Activated CD8-positive, alpha-beta memory T cell treated with anti-CD3 and anti-CD28 coated beads, Interleukin-2, amount 50 U/mL, for 48 hours (primary cell): ENCODE measurements at places on chromosomes 7 and 10.

GRCh38 chr7:79227044-79227443 is 226.4 kb downstream of the MAGI2 start:
- DNase-seq: no peak

- DNase-seq: no peak
Measured at GRCh38 chr10:24931236-24931635, 21.2 kb downstream of the PRTFDC1 start.

GRCh38 chr7:20112696-20113095 is 104.5 kb downstream of the MACC1 start:
- no peak for DNase-seq

DNA sequence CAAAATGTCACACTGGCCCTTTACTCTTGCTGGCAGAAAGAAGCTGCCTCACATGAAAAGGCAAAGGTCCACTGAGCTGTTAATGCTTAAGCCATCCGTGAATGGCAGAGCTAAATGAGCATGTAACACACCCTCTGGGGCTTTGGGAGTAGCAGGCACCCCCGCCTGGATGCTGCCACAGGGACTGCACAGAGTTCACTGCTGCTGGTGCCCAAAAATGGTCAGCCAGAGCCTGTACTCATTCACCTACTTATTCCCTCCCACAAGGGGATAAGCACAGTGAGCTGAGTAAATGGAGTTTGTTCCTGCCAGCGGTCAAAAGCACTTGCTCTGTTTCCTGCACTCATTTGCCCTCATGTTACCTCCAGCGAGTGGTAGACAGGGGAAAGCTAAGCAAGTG is 374.0 kb upstream of the STEAP1 start:
- DNase-seq: no peak

- no peak for DNase-seq
Measured at GRCh38 chr10:43839973-43840372, 191.3 kb upstream of the ZNF32 start.

DNA sequence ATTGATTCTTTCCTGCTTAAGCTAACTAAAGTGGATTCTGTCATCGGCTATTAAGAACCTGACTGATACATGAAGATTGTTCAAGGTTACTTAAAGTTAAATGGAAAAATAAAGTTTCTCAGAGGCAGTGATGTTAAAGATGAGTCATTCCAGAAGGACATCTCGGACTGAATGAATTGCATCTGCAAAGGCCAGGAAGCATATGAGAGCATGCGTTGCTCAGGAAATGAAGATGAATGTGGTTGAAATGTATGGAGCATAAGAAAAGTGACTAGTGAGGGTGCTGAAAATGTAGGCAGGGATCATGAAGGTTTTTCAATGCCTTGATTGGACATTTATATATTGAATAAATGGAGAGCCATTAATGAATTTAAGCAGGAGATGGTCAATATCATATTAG is 133.9 kb upstream of the GHITM start:
- no peak for DNase-seq

DNA sequence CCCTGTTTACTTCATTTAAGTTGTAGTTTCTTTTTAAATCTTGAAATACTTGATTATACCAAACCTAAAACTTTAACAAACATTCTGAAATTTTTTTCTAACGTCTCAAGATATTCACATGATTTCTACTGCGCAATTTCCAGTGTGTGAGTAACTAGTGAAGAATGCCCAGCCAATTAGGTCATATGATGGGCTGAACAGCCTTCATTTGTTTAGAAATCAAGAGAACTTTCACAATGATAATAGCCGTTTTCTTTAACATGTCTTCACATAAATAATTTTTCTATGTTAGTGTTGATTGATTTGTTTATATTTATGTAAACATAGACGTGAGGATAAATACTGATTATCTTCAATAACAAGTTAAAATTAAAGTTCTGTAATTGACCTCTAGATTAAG is 21.8 kb downstream of the STAM start:
- no peak for DNase-seq

DNA sequence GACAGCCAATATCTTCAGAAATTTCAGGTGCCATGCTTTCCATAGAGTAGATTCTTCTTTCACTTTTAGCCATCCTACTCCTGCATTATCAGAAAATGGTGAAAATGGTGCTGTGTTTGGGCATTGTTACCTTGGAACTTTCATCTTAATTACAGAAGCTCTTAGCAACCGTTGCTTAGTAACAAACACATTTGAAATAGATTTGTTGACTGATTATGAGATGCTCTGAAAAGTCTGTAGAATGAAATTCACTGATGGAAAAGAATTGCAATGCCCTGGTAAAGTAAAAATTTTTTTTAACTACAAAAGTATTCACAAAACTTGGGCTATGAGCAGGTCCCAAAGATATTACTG is 249.3 kb upstream of the NEBL start:
- DNase-seq: no peak

- DNase-seq: no peak
Measured at GRCh38 chr7:91789086-91789485, 91.4 kb downstream of the MTERF1 start.

- DNase-seq: no peak
Measured at GRCh38 chr7:120190566-120190965, 82.4 kb upstream of the KCND2 start.

DNA sequence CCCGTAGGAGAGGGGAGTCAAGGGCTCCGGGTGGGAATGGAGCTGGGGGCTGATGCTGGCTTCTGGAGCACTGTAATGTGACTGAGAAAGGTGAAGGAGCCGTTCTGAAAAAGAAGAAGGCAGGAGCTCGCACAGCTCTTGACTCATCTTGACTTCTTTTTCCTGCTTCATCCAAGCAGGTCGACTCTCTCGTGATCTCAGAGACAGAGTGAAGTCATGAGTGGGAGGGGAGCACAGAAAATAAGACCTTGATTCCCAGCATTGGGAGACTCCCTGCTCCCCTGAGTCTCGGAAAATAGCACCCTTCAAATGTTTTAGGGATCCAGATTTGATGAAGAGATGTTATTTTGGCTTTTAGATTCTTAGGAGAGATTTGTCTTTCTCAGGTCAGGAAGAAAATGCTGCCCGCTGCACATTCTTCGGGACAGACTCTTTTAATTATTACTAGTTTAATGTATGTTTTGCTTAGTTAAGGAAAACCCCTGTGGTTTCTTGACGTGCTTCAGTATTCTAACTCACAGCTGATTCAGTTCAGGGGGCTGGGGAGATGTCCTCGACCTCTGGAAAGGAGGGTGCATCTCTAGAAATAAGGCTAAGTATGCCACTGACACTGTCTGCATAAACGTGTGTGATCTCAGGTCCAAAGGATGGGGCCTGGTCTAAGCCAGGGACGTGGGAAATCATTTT is 34.1 kb downstream of the EGFR start:
- no peak for DNase-seq

- no peak for DNase-seq
Measured at GRCh38 chr7:25012254-25012653, 32.3 kb upstream of the OSBPL3 start.

- no peak for DNase-seq
Measured at GRCh38 chr7:91692800-91693199, 187.7 kb downstream of the MTERF1 start.

GRCh38 chr10:27644307-27644939 is 101.2 kb downstream of the MKX start:
- no peak for DNase-seq

DNA sequence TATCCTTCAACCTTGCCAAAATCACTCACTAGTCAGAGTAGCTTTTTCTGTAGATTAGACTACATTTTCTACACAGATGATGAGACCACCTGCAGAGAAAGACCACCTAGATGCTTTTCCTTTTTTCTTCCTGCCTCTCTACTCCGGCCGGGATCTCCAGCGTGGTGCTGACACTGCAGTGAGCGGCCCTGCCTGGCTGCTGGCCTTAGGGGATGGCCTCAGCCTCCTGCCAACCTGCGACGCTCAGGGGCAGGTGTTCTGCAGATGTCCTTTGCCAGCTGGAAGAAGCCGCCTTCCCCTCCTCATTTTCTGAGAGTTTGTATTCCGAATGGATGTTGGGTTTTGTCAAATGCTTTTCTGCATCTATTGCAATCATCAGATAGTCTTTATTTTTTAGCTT is 43.5 kb upstream of the NKX6-2 start:
- peak; percentile 6 for DNase-seq

DNA sequence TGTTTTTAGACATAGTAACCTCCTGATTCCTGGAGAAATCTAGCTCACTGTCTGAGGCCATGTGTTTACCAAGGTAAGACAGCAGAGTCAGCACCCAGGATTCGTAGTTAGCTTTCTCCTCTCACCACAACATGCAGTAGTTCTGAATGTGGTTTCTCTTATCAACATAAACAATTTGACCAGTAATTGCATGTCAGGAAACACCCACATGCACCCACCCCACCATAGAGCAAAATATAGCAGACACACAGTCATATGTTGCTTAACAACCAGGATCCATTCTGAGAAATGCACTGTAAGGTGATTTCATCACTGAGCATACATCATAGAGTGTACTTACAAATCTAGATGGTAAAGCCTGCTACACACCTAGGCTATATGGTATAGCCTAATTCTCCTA is 1004.0 kb downstream of the ANKRD7 start:
- DNase-seq: no peak

DNA sequence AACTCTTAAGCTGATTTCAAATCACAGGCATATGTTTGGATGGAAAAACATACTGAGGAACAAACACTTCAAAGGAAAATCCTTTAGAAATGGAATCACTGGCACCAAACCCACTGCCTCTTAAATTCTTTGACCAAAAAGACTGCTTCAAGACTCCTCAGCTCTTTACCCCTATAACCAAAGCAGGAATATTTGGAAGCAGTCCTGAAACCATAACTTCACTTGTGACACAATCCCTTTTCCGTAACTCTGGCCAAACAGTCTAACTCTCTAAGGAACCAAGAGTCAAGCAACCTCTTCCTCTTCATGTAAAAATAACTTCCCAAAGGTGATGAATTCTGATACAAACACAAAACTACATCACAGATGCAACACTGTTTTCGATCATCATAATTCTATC is 104.3 kb downstream of the MTERF1 start:
- DNase-seq: no peak

DNA sequence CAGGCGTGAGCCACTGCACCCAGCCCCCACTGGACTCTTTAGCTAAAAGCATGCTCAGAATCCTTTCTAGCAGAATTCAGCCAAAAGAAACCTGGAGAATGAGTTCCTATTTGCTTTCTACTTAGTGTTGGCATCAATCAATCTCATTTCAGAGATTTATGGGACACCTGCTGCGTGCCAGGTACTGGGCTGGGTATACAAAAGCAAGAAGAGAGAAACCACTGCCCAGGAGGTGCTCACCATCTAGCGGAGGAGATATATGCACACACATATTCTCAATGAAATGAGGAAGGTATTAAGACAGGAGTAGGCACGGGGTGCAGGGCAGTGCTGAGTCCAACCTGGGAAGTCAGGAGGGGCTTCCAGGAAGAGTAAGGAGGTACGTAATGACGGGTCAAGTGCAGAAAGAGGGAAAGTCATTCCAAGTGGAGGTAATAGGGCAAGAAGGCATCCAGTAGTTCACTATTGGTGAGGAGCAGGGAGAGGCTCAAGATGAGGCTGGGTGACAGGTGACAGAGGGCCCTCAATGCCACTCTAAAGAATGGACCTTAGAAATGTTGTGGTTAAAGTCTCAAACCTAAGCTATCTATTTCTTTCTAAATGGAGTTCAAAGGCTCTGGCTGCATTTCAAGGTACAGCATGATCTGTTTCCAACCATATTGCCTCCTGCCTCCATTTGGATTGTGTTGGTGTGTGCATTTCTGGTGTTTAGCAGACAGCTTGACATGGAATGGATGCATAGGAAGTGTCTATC is 22.1 kb downstream of the ABLIM1 start:
- no peak for DNase-seq

DNA sequence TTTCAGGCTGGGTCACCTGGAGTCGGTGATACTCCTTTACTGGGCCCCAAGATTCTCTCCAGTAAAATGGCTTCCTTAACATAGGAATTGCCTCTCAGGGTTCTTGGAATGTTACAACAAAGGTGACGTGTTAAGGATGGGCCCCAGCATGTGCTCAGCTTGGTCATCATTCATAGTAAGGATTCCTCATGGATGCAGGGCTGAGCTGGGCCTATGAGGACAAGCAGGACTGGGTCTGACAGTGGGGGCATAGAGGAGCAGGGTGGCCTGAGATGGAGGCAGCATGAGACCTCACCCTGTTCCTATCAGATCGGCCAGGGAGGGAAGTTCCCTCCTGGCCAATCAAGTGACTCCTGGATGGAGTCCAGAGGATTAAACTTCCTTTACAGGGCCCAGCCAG is 12.8 kb upstream of the MBL2 start:
- DNase-seq: no peak

DNA sequence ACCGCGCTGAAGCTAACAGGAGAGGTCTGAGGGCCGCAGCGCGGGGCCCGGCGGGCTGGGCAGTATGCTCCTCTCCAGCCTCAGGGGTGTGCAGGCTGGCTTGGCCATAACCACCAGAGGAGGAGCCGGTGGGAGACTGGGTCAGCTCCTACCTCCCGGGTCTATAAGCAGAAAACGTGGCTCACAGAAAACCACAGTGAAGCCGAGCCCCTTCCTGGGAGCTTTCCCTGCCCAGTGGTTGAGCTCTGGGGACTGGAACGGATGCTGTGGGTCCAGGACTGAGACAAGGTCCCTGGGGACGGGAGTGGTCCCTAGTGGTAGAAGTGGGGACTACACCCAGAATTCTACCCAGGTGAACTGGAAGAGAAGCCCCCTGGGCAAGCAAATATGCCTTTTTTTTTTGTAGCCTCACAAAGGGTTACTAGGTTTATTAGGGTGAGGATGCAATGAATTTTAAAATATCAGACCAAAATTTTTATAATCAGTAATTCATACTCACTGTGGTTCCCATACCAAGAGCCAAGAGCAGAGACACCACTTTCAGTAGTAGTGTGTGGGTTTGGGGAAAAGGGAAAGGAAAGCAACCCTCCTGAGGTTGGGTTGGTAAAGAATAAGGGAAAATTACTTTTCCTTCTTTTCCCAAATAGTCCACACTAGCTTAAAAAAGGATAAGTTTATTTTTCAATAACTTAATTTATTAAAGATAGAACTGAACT is 67.9 kb upstream of the PRKCQ start:
- peak; percentile 82 for DNase-seq

DNA sequence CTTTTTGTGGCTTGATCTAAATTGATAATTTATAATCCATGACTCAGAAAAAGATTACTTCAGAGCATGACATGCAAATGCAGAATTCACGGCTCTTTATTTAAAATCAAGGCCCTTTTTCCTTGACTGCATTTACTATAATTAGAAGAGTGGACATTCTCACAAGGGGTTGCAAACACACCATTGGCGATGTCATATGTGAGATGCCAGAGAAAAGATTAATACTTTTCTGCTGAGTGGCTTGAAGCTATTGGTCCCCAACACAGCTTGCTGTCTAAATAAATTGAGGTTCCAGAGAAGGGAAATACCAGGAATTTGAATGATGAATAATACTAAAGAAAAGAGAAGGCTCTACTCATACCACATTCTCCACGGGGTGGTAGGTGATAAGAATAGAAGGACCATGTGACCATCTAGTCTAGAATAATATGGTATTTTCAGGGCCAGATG is 78.7 kb upstream of the ARID5B start:
- no peak for DNase-seq

GRCh38 chr10:21926358-21926925 is 77.1 kb downstream of the DNAJC1 start:
- no peak for DNase-seq
